ENCODE measurements at places on chromosomes 2 and 18.

GRCh38 chr2:16190446-16191270, 250.3 kb downstream of the MYCN start:
- DNase-seq = no peak

GRCh38 chr2:232843834-232844233, 26.2 kb upstream of the SNORC start:
- DNase-seq = no peak

DNA sequence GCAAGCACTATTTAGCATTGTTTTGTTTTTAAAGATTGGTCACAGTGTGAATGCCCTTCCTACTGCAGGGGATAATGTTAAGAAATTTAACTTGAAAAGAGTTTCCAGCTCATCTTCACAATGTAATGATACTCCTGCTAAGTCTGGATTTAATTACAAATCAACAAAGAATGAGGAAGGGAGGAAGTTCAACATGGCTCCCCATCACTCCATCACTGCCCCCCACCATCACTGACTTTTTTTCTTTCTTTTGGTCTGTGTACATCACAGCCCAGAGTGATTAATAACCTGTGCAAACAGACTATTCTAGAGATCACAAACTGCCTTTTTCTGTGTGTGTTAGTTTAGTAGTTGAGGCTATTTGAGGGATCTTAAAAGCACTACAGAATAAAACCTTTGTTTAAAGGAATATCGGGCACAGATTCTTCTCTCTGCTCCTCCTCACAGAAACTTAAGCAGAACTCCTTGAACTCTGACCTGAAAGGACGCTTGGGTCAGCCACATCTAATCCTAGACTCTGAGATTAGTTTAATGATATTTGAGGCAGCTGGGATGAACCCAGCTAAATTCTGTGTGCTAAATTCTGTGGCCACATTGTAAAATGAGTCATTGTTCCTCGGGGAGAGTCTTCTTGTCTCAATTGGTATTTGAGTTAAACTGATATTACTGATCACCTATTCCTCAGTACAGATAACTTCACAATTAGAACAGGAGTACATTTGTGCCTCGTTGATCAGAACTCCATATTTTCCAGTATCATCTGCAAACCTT, 47.8 kb downstream of the SATB2 start:
- no peak for DNase-seq

GRCh38 chr2:101106453-101107181, 44.6 kb downstream of the TBC1D8 start:
- peak; percentile 82 for DNase-seq

DNA sequence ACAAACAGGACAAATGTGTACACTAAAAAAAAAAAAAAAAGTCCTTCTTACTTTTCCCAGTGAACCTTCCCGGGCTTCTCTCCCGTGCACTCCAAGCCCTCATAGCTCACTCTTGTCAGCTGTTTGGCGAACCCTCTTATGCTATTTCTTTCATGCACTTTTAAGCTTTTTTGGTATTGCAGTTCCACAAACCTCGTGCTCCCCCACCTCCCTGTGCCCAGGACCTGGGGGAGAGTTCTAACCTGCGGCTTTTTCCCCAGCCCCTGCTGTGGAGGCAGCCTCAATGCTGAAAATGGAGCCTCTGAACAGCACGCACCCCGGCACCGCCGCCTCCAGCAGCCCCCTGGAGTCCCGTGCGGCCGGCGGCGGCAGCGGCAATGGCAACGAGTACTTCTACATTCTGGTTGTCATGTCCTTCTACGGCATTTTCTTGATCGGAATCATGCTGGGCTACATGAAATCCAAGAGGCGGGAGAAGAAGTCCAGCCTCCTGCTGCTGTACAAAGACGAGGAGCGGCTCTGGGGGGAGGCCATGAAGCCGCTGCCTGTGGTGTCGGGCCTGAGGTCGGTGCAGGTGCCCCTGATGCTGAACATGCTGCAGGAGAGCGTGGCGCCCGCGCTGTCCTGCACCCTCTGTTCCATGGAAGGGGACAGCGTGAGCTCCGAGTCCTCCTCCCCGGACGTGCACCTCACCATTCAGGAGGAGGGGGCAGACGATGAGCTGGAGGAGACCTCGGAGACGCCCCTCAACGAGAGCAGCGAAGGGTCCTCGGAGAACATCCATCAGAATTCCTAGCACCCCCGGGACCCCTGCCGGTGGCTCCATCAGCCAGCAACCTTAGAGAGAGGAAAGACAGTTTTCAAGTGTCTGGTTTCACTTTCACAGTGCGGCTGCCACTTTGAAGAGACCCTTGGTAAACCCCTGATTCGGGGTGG, 826 bp downstream of the KCNE4 start:
- no peak for DNase-seq

- no peak for DNase-seq
These were observed 63.8 kb downstream of the RTP5 start for GRCh38 chr2:241933179-241933911.

DNA sequence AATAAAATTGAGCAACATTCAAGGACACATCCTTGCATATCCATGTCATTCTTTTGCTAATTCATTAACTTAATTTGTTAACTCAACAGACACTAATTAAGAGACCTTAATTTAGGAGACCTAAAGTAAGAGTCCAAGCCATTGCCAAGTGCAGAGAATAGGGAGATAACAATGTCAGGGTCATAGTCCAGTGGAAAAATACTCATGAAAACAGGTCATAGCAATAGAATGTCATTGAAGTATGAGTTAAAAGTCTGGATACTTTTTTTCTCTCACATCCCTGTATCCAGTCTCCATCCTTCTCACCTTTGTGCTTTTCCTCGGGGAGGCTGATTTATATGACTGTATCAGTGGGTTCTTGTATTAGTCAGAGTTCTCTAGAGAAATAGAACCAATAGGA, 26.6 kb upstream of the DPP4 start:
- no peak for DNase-seq

- no peak for DNase-seq
These were observed 95.1 kb upstream of the CCBE1 start for GRCh38 chr18:59792353-59792752.

DNA sequence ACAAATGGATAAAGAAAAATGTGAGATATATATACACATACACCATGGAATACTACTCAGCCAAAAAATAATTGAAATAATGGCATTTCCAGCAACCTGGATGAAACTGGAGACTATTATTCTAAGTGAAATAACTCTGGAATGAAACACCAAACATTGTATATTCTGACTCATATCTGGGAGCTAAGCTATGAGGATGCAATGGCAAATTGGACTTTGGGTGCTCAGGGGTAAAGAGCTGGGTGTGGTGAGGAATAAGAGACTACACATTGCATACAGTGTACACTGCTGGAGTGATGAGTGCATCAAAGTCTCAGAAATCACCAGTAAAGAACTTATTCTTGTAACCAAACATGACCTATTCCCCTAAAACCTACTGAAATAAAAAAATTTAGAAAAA, 636.0 kb upstream of the LRATD1 start:
- DNase-seq = no peak

- DNase-seq = no peak
These were observed 59.0 kb downstream of the SEPTIN10 start for GRCh38 chr2:109554758-109555157.

DNA sequence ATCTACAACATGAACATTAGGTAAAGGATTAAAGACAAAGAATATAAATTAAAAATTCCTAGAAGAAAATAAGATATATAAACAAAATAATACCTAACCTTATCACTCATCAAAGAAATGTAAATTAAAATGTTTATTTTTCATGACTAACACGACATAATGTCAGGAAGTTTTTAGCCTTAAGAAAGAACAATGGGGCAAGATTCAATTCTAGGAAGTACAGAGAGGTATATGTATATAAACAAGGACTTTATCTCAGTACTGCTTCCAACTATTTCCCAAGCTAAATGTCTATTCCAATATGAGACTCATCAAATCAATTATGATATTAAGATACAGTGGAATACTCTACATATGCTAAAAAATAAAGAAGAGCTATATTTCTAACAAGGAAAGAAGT, 44.1 kb downstream of the TTC21B start:
- DNase-seq = no peak

DNA sequence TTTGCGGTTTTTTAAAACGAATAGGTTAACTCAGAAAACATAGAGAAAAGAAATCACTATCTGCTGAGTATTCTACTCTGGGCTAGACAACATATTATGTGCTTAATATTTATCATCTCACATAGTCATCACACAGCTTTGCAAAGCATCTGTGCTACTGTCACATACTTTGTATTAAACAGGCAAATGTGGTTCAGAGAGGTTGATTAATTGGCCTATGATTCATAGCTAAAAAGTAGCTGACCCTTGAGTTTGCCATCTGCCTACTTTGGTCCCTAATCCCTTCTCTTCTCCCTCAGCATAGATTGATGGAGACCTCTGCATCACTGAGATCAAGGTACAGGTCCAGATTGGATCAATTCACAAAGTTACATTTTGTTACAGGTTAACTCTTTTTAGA, 21.4 kb downstream of the ANKRD30B start:
- no peak for DNase-seq

DNA sequence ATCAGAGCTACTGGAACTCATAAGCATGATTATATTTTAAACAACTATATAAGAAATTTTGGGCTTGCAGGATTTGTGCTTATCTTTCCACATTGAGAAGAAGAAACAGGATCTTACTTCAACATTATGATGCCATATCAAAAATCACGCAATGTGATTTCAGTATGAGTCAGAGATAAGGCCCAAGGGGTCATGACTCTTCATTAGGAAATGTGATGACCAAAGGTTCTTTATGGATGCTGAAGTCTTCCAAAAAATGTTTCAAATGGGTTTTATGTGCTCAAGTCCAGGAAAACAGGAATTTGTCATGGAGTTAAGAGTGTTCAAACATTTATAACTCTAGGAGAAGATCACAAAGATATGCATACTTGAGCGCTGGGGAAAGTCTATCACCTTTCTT, 7.8 kb upstream of the SERPINB2 start:
- DNase-seq = no peak

DNA sequence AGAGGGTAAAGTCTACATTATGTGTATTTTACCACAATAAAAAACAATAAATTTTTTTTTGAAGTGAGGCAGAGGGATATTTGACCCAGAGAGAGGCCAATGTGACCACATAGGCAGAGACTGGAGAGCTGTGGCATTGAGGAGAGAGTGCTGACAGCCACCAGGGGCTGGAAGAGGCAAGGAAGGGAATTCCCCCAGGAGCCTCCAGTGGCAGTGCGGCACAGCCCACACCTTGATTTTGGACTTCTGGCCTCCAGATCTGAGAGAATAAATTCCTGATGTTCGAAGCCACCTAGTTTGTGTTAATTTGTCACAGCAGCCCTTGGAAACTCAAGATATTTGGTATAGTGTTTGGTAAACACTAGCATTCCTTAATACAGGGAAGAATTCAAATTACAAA, 22.7 kb downstream of the ANKRD29 start:
- no peak for DNase-seq

- DNase-seq = no peak
These were observed 59.9 kb upstream of the SNTG2 start for GRCh38 chr2:890791-891190.

- no peak for DNase-seq
These were observed 1123.7 kb downstream of the TDRD15 start for GRCh38 chr2:22247466-22247865.

GRCh38 chr2:98866033-98866432, 70.0 kb downstream of the CRACDL start:
- DNase-seq = no peak

DNA sequence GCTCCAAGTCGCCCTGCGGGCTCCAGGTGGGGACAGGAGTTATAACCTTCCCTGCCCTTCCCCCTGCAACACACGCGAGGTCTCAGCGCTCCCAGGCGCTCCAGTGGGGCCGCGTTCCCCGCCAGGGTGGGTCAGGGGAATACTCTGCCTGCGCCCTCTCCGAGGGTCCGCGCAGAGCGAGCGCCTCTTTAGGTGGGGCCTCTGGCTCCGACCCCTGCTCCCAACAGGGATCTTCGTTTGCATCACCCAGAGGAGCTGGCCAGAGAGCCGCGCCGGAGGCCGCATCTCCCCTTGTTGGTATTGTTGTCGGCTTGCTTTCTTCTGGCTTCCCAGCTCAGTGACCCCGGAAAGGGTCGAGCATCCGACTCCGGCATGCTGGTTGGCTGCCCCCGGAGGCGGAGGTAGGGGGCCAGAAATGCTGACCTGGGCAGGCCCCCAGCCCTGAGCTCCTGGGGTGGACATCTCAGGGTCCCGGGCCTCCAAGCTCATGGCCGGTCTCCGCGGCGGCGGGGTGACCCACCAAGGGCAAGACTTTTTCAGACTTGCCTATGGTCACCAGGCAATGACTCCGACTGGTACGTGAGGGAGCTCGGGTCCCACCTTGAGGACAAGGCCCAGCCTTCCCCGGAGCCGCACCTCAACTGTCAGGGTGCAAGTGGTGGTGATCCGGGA, 11.2 kb upstream of the EN1 start:
- no peak for DNase-seq

DNA sequence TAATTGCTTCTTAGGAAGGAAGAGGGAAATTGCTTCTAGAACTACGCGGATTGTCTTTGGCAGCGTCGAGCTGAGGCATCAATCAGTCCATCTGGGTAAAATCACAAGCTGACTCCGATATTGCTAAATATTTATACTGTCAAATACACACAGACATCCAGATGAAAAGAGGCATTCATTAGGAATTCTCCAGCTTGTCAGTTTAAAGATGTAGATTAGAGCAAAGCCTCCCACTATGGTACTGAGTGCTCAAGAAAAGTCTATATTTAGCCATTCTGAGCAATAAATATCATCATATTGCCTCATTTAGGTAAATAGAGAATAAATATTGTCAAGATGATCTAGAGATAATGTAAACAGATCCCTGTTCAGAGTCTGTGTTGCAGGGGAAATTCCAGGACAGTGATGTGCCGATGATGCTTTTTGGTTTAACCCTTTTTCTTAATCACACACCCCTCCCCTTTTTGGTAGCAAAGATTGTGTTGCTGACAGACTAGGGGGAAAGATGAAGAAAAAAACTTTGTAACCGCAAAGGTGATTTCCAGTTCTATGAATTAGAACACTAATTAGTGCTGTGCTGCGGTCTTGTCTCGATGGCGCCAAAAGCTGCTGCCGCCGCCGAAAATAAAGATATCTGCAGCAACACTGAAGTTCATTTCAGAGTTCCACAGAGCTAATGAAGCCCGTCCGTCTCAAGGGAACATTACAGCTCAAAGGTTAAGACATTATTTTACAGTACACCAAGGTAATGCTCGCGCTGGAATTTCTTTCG, 171.8 kb downstream of the PTGR3 start:
- no peak for DNase-seq

- no peak for DNase-seq
These were observed 161.6 kb downstream of the BCL11A start for GRCh38 chr2:60391649-60392375.

GRCh38 chr2:3033315-3033714, 344.3 kb downstream of the EIPR1 start:
- no peak for DNase-seq

GRCh38 chr18:31683968-31684278, 458 bp downstream of the B4GALT6 start:
- DNase-seq = no peak

DNA sequence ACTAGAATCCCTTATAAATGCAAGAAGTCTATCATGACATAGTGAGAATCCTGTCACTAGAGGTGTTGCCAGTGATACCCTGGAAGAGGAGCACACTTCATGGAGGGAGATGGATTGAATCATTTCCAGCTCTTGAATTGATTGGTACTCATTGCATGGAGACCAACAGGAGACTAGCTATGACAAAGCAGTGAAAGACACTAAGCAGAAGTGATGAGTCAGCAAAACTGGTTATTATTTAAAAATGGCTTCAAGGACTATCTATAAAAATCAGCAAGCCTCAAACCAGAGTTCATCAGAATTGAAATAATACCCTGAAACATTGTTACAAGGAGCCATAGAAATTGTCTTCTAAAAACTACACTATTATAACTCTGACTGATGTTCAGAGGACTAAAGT, 200.3 kb downstream of the PDE11A start:
- DNase-seq = no peak

GRCh38 chr2:211114826-211115455, 558.5 kb downstream of the CPS1 start:
- DNase-seq = no peak

Measured in left lobe of liver (tissue), 2 donors.